Neural crest cell (in vitro differentiated cells): ENCODE measurements at places on chromosomes 4 and X. TPM values are rescaled to one million over a fixed set of nuclear protein-coding genes. Genes with fewer than 3 reads are reported as not detected.

Gene CTAG2
- total RNA-seq: not detected in 2 replicates

Gene BANK1
- 0.11 and 0.44 TPM in 2 replicates for total RNA-seq

Gene PRRG3
- total RNA-seq: 2.6 and 2.9 TPM in 2 replicates

Gene NKX3-2
- 3.3 and 4.0 TPM in 2 replicates for total RNA-seq

Gene RTL9
- total RNA-seq: 0.30 and 0.37 TPM in 2 replicates
